ENCODE measurements at places on chromosomes 7 and 10.
A peak's percentile ranks its signal among the peaks of the same experiment; 100 is the strongest.

GRCh38 chr10:69901628-69902505 lies 100.2 kb downstream of the COL13A1 start:
- DNase-seq, result peak; percentile 52

- peak; percentile 65 for DNase-seq
Observed at GRCh38 chr10:28668363-28669226, 8.7 kb upstream of the BAMBI start.

GRCh38 chr7:148011753-148012152 lies 578.8 kb upstream of the C7orf33 start:
- DNase-seq, result no peak

GRCh38 chr10:102393411-102394078 lies 2.0 kb upstream of the NFKB2 start:
- DNase-seq, result no peak

- DNase-seq, result no peak
Observed at GRCh38 chr10:92800134-92800733, 48.1 kb upstream of the EXOC6 start.

DNA sequence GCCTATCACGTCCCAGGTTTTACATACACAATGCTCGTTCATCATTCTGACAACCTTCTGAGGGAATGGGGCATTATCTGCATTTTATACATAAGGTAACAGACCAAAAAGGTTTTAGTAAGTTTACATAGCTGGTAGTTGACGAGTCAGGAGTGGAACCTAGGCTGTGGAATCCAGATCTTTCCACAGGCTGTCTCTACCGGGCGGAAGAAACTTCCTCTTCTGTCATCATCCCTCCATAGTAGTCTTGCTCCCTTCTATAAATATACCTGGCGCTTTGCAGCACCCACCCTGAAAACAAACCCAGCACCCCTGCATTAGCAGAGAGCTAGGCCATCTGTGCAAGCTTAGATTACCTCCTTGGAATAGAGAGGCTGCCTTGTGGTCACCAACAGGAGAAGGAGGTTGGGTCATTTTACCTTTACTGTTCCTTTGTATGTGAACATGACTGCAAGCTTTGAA lies 1.3 kb downstream of the TSPAN13 start:
- peak; percentile 35 for DNase-seq

DNA sequence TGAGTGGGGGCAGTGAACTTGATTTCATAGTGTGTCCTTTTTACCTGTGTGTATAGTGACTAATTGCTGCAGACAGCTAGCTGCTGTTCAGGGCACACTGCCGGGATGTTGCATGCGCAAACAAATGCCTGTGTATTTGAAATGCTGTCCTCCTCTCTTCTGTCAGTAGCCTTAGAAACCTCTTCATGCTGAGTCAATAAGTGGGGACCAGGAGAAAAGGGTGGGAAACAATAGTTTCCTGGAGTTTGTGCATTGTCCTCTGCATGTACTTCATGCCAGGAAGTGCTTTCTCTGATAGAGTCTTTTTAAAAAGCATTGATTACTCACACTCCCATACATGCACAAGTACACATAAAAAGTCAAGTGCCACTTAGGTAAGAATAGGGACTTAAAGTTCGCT lies 1183.7 kb upstream of the CELF2 start:
- no peak for DNase-seq

- no peak for DNase-seq
Observed at GRCh38 chr10:29501692-29502091, 133.1 kb downstream of the SVIL start.

- DNase-seq, result peak; percentile 41
Observed at GRCh38 chr7:117193564-117193963, 129.3 kb downstream of the WNT2 start.

GRCh38 chr10:21726601-21727225 lies 192.7 kb downstream of the MLLT10 start:
- no peak for DNase-seq

- peak; percentile 79 for DNase-seq
Observed at GRCh38 chr7:92404170-92404614, 43.1 kb upstream of the GATAD1 start.

DNA sequence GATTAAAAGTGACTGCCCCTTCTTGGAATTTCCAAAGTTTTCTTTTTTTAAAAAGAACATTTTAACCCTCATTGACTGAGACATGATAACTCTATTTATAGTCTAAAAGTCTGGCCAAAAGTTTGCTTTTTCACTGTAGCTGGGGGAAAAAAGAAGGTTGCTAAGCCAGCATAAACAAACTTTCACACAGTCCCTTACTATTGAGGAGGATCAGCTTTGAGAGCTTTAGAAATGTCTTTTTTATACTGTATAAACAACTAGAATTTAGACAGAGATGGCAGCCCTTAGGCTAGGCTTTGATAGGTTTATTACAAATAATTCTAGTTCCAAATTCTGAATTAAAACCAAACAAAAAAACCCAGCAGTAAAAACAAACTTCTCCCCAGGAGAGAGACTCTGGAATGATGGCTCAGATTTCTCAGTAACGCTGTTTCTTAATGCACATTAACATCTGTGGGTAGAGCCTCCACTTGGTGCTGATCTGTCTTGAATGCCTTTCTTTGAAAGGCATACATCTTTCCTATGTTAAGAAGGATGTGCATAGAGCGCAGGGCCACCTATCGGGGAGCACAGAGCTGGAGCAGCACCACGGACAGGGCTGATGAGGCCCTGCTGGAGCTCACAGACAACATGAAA lies 100.9 kb upstream of the PDLIM1 start:
- DNase-seq, result peak; percentile 56

DNA sequence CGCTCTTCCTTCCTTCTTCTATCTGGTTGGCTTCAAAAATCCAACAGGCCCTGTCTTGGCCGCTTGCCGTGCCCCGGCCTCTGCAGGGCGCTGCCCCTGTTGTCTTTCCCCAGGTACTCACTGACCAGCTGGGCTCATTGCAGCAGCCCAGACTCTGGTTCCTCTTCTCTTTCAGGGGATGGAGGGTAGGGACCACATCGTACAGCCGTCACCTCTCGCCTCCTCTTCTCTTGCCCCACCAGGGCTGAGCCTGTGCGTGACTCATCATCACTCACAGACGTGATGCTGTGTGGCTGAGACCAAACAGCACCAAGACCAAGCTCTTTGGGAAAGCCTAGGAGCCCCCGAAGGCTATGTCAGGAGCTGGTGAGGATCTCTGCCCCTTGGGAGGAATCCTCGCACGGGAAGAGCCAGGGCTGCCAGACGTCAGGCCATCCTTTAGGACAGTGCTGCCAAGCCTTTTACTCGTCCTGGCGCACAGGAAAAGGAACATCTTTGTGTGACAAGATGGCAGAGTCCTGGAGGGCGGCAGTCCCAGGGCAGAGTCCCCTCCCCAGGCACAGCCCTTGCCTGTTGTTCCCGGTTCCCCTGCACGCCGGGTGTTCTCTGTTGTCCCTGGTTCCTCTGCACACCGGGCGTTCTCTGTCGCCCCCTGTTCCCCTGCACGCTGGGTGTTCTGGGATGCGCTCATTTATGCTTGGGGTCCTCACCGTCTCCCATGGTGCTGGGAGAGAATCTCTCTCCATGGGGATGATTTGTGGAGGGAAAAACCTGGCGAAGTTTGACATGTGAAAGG lies 188.5 kb upstream of the SHH start:
- no peak for DNase-seq

GRCh38 chr10:32350811-32351350 lies 3.9 kb upstream of the EPC1 start:
- peak; percentile 54 for DNase-seq

DNA sequence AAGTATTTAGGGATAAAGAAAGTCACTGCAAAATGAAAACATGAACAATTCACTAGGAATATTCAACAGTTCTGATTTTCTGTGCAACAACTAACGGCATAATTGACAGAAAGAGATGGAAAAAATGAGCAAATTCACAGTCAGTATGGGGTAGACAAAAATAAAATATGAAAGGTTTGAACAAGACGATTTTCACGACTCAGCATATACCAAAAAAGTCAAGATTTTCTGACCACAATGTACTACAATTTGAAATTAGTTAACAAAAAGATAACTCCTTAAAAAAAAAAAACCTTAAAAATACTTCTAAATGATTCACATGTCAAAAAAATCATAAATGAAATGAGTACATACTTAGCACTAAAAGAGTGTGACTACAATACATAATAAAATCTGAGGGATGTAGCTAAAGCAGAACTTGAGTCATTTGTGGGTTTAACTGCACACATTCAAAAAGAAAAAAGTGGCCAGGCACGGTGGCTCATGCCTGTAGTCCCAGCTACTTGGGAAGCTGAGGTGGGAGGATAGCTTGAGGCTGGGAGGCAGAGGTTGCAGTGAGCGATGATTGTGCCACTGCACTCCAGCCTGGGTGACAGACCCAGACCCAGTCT lies 22.6 kb upstream of the MTURN start:
- DNase-seq, result no peak

- DNase-seq, result no peak
Observed at GRCh38 chr10:56095506-56096225, 265.4 kb downstream of the ZWINT start.

DNA sequence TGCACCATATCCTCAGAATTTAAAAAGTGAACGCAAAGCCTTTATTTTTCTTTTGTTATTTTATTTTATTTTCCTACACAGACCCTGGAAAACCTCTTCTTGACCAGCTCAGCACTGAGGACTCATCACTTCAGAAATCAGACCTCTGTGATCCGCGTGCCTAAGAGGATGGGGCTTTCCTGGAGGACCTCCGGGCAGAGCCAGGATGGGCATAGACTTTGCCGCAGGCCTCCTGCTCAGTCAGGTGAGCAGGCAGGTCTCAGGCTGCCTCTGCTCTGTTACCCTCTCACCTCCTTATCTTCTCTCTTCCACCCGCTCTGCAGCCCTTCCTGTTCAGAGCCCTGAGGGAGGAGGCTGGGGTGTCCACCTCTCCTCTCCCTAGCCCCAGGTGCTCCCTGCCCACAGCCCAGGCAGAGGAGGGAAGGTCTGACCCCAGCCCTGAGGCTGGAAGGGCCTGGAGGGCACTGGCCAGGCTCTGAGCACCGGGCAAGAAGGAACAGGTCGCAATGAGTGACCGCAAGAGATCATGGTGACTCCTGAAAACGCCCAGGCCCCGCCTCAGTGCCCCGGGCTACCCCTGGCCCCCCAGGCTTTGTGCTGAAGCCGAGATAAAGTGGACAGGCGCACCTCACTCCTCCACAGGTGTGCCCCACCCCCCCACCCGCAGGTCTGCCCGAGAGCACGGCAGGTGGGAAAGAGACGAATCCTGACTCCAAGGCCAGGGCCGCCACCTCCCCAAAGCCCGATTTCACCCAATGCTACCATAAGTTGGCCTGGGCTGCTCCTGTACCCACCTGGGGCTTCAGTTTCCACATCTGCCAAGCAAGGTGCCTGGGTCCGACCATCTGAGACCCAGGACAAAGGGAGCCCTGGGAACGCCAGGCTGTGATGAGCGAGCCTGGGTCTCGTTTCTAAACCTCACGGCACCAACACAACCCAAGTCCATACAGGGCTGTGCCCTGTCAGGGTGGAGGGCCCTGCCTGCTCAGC lies 2.8 kb downstream of the CALML5 start:
- DNase-seq, result no peak

- no peak for DNase-seq
Observed at GRCh38 chr10:12396567-12396966, 47.2 kb downstream of the CAMK1D start.

GRCh38 chr10:73819513-73820093 lies 8.2 kb upstream of the NDST2 start:
- no peak for DNase-seq

DNA sequence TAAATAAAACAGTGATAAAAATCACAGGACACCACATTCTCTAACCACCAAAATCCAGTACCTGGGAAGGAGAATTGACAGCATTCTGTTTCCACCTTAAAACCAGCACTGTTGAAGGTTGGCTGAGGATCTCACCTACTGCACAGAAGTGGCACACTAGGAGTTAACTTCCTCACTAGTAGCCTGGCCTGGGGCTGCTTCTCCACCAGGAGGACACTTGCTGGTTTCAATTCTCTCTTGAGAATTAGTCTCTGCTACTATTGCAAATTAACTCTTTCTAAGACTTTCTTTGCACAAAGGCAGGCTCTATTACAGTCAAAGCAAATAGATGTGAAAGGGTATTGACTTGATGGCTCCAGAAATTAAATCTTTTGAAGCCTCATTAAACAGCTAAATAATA lies 2.3 kb upstream of the CTTNBP2 start:
- DNase-seq, result peak; percentile 65

DNA sequence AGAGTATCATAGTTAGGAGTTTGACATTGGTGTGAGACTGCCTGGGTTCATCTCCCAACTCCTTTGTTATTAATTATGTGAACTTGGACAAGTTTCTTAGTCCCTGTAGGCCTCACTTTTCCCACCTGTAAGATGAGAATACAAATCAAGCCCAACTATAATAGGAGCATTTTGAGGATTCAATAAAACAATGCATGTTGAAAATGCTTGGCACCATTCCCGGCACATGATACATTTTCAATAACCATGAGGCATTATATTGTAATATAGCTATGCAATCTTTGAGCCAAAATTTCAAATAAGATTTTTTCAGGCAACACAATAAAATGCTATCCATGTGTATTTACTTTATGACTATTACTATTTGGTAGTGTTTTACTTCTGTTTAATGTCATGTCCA lies 229.0 kb upstream of the SP4 start:
- no peak for DNase-seq

DNA sequence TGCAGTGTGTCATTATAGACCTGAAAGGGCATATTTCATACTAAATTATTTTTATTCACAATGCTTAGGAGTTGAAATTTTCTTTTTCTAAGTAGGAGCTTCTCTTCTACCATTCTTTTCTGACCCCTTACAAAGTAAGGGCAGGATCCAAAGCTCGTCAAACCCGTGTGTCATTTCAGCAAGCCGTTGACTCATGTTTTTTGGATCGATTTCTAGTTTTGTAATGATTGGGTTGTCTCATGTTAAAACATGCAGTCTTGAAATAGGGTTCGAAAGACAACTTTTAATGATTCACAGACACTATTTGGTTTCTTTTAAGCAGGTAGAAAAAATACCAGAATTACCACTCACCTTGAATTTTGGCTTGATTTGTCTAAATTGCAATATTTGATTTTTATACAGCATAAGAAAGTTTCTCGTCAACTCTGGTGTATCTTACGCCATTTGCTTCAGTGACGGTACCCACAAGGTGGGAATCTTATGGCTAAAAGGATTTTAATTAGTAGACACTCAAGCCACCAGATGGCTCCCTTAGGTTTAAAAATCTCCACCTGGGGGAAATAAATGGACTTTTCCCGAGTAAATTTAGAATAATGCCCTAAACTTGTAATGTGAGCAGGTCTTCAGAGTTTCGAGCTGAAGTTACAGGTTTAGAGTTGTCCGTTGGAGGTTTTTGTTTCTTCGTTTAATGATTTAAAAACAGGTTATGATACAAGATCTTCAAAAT lies 283.4 kb downstream of the CCDC3 start:
- DNase-seq, result no peak

All from hematopoietic multipotent progenitor cell treated with erythropoietin and hydrocortisone succinate and interleukin-3 and kit ligand, for 6 days (in vitro differentiated cells).